ENCODE measurements at places on chromosomes 6 and 20.

DNA sequence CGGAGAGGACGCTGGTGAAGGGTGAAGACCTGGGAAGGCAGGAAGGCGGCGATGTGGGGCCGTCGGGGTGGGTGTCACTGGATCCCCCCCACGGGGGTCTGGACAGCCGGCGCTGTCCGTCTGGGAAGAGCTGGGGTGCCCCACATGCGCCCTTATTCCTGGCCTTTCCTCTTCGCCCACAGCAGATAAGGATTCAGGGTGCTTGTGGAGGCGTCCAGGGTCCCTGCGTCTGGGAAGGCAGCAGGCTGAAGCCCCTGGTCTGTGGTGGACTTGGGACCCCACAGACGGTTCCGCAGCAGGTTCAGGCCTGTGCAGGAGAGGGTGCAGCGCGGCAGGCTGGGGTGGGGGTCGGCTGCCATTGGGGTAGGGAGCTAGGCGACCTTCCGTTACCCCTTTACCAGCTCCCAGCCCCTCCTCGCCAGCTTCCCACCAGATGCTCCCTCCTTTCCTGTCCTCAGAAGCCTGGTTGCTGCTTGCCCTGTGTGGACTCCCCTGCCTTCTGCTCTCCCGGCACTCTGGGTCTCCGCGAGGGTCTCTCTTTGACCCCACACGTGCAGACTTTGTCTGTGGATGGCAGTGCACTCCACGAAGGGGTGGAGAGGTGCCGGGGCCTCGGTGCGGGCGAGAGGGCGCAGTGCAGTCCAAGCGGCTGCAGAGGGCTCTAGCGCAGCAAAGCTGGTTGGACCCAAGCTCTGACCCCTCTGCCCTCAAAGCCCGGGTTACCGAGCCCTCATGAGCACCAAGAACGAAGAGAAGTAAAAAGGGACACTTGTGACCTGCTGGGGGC, 2.1 kb upstream of the GATA5 start:
- DNase-seq: no peak

GRCh38 chr6:47029865-47030561, 12.1 kb downstream of the ADGRF1 start:
- no peak for DNase-seq

DNA sequence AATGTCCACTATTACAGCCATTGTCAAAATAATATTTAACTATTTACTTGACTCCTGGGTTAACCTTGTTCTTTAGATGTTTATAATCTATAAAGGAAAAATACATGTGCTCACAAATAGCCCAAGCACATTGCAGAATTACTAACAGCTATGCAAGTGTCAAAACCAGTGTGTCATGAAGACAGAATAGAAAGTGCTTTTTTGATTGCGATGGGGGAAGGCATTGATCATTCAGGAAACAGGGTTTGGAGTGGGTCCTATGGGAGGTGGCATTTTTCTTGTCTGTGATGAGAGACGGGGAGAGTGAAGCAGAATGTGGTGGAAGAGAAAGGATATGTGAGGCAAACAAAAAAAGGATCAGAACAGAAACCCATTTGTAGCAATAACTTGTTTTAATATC, 1.0 kb upstream of the AGPAT4 start:
- DNase-seq: no peak

- DNase-seq: no peak
These were observed 7.2 kb downstream of the FAM120B start for GRCh38 chr6:170313716-170314295.

DNA sequence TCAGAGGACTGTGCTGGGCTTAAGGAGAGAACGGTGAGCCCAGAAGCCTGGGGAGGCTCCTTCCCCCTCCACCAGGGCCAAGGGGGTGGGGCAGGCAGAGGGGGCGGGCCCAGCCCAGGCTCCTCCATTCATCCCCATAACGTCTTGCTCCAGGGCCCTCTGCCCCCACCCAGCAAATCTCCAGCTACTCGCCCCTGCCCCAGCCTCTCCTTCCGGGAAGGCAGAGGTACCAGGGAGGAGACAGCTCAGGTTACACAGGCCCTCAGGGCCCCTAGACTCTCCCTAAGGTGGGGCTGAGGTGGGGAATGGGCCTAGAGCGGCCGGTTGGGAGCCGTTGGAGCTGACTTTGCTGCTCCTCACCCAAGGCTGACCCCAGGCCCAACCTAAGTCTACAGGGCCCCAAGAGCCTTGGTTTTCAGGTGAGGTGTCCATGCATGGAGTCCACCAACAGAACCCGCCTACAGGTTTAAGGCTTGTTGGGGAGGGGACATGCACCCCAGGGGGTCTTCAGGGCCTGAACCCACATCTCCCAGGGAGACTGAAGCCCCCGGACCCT, 1.2 kb downstream of the LAMA5 start:
- DNase-seq: no peak

GRCh38 chr6:150680510-150680909, 80.8 kb downstream of the PLEKHG1 start:
- DNase-seq: no peak

DNA sequence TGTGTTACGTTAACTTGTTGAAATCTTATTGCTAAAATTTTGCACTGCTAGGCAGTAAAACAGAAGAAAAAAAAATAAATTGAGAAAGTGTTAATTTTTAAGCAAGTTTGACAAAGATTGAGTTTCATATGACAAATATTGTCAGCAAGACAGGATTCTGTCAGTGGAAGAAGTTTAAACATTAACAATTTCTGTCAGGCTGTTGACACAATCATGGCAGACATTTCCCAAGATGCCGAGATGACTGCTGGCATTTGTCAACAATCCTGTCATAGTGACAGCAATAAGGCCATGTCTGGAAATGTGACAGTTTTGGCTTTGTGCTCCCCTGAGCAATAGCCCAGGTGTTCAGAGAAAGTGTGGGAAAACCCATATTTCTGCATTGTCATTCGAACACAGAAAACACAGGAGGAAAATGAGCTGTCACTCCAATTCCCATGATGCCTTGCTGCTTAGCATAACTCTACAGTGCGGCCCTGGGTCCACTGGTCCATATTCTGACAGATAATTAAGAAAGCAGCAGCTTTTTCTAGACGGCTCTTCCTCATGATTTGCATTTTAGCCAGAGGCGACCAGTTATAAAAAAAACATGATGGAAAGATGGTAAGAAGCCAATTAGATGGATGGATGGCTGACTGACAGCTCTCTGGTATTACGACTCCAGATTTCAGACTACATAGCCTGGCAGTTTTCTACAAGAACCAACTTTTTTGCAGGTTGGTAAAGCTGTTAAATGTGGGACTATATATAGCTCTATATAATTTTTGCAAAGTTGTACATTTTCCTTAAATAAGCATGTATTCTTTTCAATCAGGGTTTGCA, 43.6 kb upstream of the DEFB112 start:
- no peak for DNase-seq
